ENCODE measurements at places on chromosomes 12 and 14. TPM values are rescaled to one million over a fixed set of nuclear protein-coding genes. Genes with fewer than 3 reads are reported as not detected.

DNA sequence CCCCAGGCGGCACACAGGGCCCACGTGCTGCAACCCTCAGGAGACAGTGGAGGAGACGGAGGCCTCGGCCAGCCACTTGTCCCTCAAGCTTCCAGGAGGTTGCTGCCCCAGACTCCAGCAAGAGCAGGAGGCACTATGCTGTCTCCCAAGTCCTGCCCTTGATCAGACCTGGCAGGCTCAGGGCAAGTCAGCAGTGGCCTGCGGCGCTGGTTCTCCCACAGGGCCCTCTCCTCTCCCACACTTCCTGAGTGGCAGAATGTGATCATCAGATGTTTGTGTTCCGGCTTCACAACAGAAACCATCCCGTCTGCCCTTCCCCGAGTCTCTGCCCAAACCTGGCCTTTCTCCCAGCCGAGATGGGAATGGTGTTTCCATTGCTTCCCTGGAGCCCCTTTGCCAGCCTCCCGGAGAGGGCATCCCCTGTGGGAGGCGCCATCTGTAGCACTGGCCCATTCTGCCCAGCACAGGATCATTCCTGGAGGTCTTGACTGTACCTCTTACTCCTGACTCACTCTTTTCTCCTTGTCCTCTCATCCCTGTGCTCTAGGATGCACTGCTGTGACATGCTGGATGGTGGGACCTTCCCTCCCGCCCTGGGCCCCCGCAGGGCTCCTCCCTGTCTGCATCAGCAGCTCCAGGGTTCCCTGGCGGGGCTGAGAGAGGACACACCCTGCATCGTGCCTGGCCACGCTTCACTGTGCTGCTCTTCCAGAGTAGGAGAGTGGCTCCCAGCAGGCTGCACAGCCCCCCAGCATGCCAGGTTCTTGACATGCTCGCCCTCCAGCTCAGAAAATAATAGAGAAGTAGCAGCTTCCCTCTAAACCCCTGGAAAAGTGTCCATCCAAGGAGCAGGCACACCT lies 114.7 kb upstream of the FKBP4 start:
- DNase-seq, result no peak

- no peak for DNase-seq
These were observed 300.5 kb downstream of the PRKD1 start for GRCh38 chr14:29627137-29627536.

- DNase-seq, result no peak
These were observed 48.4 kb downstream of the CSRP2 start for GRCh38 chr12:76830436-76830835.

DNA sequence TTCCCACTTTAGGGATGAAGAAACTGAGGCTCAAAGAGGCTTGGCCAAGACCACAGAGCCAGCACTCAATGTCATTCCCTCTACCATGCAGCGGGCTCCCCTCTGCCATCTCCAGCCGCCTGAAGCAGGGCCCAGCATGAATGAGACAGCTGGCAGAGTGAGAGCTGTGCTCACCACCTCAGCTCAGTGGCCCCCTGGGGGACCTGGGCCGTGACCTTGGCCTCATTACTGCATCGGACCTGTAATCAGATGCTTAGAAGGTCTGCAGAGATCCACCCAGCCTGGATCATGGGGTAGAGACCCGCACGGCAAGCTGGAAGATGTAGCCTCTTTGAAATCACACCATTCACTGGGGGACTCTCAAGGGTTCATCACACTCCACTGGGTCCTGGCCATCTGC lies 22.7 kb upstream of the CORO1C start:
- DNase-seq, result no peak

DNA sequence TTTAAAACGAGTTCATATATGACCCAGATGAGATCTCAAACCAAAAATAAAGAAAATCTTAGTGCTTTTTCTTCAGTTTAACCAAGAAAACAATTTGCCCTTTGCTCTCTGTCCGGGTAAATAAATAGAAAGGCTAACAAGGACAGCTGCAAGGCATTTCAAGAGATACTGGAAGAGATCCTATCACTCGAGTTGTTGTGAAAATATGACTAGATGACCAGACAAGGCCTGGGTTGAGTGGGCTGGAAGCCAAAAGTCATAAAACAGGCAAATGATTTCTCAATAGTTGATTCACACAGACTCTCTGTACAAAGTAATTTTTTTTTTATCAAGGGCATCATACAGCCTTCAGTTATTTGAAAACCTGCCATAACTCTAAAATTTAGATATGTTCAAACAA lies 55.9 kb upstream of the AVPR1A start:
- DNase-seq, result no peak

- DNase-seq, result peak; percentile 54
These were observed 8.4 kb downstream of the OR6S1 start for GRCh38 chr14:20632831-20633691.

GRCh38 chr14:75418850-75419768 lies 8.7 kb upstream of the JDP2 start:
- DNase-seq, result no peak

- DNase-seq, result no peak
These were observed 14.9 kb upstream of the IRF2BPL start for GRCh38 chr14:77043177-77043983.

DNA sequence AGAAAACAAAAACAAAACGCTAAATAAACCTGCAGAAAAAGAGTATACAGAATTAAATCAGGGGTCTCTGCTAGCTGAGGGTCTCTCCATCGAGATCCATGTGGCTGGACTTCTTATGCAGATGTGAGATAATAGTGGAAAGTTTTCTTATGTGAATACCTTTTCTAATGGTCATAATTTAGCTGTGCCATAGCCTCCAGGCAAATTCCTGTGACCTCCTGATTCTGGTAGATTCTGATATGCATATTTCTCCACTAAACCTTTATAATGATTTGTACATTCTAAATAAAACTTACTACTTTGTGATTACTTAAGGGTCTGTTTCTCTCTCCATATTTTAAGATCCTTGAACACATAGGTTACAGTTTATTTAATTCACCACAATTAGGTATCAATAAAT lies 1002.6 kb downstream of the GALC start:
- DNase-seq, result no peak

DNA sequence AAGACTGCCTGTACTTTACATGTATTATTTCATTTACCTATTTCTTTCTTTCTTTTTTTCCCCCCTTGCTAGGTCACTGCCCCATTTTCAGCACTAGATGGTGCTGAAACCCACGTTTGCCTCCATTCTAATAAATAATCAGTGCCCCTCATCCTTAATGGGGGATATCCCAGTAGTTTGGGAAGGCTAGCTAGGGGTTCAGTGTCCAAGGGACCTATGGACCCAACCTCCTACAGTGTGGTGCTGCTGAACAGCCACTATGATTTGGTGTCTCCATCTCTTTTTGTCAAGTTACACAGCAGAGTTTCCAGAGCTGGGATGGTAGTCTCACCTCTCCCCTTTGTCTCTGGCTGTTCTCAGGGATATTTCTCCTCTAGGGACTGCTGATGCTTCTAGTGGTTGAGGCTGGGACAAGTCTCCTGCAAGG lies 6.5 kb upstream of the HCFC2 start:
- DNase-seq, result no peak

DNA sequence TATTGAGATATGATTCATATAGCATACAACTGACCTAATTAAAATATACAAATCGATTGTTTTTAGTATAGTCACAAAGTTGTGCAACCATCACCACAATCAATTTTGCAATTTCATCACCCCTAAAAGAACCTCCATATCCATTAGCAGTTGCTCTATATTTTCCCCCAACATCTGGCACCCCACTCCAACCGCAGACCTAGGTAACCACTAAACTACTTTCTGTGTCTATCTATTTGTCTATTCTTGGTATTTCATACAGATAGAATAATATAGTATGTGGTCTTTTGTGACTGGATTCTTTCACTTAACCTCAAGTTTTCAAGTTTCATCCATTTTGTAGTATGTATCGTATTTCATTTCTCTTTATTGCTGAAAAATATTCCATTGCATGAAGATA lies 126.0 kb upstream of the CRY1 start:
- DNase-seq, result no peak

DNA sequence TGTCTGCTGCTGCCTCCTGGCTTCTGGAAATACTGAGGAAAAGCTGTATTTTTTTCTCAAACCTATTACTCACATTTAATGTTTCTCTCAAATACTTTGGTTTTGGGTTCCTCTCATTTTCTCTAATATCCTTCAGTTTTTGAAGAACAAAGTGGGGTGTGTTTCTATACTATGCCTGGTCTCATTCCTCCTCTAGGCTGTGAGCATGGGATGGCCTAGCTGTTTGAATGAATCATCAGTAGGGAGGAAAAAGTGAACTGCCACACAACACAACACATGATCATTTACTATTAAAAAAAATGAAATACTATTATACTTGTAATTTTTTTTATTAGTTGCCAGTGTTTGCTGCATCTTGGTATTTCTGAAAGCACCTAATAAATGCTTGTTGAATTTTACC lies 11.3 kb upstream of the SMCO3 start:
- no peak for DNase-seq

GRCh38 chr12:47102406-47102805 lies 22.6 kb upstream of the AMIGO2 start:
- no peak for DNase-seq

The SYCP3 gene
- 1.3 TPM for total RNA-seq

The ACRBP gene
- total RNA-seq, result 1.7 TPM

The VPS33A gene
- total RNA-seq, result 16.9 TPM

The DEGS2 gene
- 2.0 TPM for total RNA-seq

The ABHD12B gene
- total RNA-seq, result 0.18 TPM

The TRIM9 gene
- total RNA-seq, result 83.6 TPM

The HOXC9 gene
- total RNA-seq, result not detected

The RIN3 gene
- 1.5 TPM for total RNA-seq

The ANKRD33 gene
- total RNA-seq, result 0.09 TPM

The IL26 gene
- total RNA-seq, result not detected

Measured in cerebellum (tissue), 4 donors.